NAMALWA (cell line): ENCODE measurements at places on chromosomes 13 and 19.

DNA sequence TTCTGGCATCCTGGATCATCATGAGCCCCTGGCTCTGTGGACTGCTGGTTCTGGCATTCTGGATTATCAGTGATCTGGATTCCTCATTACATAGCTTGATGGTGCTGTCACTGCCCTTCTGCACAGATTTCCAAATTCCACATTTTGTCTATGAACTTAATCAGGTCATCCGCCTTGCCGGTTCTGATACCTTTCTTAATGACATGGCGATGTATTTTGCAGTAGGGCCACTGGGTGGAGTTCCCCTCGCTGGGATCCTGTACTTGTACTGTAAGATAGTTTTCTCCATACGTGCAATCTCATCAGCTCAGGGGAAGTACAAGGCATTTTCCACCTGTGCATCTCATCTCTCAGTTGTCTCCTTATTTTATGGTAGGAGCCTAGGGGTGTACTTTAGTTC, 24.4 kb upstream of the OR7C2 start:
- no peak for DNase-seq

GRCh38 chr19:51006406-51006805, 5.0 kb upstream of the KLK8 start:
- no peak for DNase-seq

DNA sequence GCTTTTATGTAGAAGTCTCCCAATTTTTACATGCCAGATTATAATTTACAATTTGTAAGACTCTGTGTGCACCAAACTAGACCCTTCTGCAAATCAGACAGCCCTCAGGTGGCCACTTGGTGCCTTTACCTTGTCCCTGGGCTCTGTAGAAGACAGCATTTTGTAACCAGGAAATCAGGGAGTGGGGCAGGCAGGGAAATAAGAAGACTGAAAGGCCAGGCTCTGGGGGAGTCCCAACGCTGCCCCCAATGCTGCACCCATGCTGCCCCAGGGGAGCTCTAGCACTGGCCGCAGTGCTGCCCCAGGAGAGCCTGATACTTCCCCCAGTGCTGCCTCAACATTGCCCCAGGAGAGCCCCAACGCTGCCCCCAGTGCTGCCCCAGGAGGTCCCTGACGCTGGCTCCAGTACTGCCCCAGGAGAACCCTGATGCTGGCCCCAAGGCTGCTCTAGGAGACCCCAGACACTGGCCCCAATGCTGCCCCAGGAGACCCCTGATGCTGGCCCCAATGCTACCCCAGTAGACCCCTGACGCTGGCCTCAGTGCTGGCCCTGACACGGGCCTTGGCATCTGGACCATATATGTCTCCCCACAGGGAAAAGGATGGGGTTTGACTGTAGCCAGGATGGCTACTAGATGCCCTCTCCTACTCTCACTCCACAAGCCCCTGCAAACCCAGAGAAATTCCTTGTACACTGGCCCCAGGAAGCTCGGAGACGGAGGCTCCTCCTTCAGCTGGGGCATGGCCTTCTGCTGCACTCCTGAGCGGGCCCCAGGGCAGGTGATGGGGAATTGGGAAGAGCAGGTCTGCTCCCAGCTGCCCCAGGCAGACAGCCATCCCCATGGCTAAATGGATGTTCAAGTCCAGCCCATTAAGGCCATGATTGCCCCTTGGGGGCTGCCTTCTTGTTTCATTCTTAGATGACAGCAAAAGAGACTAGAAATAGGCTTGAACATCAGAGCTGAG, 23.6 kb downstream of the VSTM2B start:
- no peak for DNase-seq

- no peak for DNase-seq
These were observed 1.6 kb downstream of the DACT3 start for GRCh38 chr19:46659151-46660007.
